ENCODE measurements at places on chromosomes 7 and 10. TPM values are rescaled to one million over a fixed set of nuclear protein-coding genes. Genes with fewer than 3 reads are reported as not detected.

DNA sequence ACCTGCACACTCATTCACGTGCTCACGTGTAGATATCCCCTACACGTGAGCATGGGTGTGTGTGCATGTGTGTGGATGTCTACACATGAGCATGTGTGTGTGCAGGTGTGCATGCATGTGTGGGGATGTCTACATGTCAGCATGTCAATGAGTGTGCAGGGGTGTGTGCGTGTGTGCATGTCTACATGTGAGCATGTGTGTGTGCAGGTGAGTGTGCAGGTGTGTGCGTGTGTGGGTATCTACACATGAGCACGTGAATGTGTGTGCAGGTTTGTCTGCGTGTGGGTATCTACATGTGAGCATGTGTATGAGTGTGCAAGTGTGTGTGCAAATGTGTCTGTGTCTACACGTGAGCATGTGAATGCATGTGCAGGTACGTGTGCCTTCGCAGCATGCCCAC lies 274.8 kb downstream of the PTPRN2 start:
- DNase-seq: no peak

The HGF gene
- total RNA-seq: not detected

The SPAM1 gene
- total RNA-seq: not detected

DNA sequence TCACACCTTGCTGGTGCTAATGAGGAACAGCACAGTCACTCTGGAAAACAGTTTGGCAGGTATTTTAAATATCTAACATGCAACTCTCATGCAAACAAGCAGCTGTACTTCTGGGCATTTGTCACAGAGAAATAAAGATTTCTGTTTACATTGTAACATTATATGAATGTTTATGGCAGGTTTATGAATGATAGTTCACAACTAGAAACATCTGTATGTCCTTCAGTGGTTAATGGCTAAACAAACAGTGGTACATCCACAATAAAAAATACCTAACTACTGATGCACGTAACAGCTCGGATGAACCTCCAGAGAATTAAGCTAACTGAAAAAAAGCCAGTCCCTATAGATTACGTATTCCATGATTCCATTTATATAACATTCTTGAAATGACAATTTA lies 109.6 kb downstream of the GPR37 start:
- no peak for DNase-seq

The CYP2C9 gene
- not detected for total RNA-seq

DNA sequence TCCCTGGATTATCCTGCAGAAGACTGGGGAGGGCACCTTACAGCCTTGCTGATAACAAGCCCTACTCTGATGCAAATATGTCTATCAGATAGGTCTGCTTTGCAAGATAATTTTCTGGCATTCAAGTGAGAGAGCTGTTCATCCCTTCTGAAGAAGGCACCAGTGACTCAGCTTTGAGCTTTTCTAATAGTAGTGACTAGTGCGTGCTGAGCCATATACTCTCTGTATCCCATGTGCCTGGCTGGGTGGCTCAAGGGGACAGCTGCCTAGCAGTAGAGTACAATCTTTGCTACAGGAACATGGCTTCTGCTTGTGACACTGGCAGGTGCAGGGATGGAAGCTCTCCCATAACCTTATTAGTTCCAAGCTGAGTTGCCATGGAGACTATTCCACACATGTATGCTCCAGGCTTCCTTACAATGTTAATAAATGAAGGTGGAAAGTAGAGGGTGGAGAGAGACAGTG lies 35.0 kb upstream of the ABCB4 start:
- no peak for DNase-seq

DNA sequence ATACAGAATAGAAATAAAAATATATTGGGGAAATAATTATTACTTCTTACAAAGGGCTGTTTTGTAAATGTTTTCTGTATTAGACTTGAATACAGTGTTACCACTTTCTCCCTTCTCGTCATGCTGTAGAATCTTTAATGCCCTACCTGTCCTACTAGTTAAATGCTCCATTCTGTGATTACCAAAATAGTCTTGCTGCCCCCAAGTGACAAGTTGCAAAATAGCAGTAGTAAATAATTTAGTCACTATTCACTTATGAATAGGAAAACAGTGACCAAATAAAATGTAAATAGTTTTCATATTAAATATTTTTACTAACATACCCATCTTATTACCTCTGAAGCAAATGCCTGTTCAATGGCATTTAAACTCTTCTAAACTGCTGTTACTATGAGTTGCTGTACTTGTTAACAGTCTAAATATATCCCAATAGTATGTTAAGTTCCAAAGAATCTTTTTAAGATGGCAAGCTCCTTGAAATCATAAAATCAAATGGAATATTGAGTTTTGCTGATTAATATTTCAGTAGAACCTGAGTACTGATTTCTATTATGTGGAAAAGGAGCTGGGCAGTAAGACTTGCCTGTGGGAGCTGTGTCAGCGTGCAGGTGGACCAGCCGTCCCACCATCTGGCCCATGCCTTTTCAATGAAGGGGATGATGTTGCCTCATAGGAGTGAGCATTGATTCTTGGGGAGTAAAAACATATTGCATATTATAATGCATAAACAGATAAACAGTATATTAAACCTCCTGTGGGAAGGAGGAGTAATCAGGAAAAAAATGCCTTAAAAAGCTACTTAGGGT lies 18.1 kb upstream of the OIT3 start:
- no peak for DNase-seq

- no peak for DNase-seq
Observed at GRCh38 chr7:133962646-133963045, 164.5 kb upstream of the LRGUK start.

GRCh38 chr10:103814626-103815370 lies 40.6 kb downstream of the SH3PXD2A start:
- no peak for DNase-seq
